ENCODE measurements at places on chromosomes 7 and 10.

GRCh38 chr10:131750973-131751826 lies 149.6 kb upstream of the PPP2R2D start:
- peak; percentile 53 for DNase-seq

DNA sequence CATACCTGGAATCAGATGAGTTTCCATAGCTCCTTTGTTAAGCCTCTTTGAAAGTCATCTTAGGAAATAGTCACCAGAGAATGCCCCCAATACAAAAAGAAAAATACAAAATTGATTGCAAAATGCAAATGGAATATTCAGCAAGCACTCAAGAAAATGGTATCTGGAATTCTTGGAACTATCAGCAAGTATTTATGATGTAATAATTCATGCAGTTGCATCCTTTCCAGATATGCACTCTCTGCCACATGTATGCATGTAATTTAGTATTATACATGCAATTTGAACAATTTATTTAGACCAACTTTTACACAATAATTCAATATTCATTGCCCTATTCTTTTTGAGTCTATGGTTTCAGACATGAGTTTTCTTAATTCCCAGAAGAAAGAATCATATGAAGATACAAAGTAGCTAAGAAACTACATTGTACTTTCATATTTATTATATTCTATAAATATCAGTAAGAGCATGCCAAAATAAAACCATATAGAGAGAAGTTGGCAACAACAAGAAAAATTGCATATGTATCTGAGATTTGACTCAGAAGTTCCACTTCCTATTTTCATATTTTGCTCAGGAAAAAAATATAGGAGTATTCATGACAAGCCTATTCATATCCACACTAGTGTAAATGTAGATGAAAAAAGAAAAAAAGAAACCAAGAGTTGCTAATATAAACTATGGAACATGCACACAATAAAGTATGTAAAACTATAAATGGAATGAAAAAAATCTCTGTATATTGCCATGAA lies 338.5 kb downstream of the SEMA3D start:
- no peak for DNase-seq

DNA sequence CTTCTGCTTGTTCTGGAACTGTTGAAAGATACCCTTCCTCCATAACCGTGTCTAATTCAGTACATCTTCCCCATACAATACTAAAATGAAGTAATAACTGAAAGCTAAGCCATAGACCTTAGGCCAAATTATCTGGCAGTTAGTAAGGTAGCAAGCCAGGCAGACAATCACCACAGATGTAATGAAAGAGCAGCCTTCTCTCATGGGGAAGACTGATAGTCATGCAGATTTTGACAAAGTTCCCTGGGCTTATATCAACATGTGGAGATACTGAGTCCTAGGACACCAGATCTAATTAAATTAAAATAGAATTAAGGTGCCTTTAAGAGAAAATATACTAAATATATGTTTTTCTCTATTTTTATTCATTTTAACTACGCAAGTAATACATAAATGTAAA lies 61.5 kb downstream of the PON1 start:
- DNase-seq, result no peak

DNA sequence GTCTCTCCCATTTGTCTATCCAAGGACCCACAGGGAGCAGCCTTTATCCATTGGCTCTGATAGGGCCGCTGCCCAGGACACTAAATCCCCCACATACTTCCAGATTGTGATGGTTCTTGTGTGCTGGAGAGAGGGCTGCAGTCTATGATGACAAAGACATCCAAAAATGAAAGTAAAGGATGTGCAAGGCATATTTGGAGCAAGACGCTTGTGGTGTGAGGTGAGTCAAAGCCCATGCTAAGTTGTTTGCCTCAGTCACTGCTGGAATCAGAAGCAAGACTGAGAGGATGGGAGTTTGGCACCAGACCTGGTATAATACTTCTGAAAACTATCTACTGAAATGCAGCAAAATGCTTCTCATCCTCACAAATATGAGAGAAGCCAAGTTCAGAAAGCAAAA lies 22.7 kb downstream of the ZNF22 start:
- no peak for DNase-seq

GRCh38 chr7:94261067-94261466 lies 133.6 kb upstream of the COL1A2 start:
- DNase-seq, result no peak

DNA sequence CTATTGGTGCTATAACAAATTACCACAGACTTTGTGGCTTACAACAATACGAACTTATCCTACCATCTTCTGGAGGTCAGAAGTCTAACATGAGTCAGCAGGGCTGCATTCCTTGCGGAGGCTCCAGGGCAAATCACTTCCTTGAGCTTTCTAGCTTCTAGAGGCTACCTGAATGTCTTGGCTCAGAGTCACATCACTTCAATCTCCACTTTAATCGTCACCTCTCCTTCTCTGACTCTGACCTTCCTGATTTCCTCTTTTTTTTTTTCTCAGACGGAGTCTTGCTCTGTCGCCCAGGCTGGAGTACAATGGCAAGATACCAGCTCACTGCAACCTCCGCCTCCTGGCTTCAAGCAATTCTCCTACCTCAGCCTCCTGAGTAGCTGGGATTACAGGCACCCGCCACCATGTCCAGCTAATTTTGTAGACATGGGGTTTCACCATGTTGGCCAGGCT lies 44.6 kb upstream of the ANAPC16 start:
- DNase-seq, result no peak
